ENCODE measurements at places on chromosomes 12 and 14. TPM values are rescaled to one million over a fixed set of nuclear protein-coding genes. Genes with fewer than 3 reads are reported as not detected.

The TMEM106C gene
- 88.5 TPM for polyA plus RNA-seq

GRCh38 chr12:117733549-117733805 lies 235.3 kb downstream of the KSR2 start:
- no peak for DNase-seq

DNA sequence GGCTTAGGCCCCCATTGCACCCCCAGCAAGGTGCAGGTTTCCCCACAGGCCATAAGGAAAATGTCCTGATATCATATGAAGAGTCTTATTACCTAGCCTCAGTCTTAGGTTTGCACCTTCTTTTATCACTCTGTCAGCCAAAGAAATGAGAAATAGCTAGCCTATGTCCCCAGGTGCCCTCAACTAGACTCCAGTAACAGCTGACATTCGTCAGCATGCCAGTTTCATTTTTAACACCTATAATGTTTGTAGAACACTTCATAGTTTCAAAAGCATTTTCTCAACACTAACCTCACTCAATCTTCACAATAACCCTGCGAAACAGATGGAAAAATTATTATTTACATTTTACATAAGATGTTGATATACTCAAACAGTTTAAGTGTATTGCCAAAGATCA lies 24.0 kb upstream of the OR10P1 start:
- DNase-seq = no peak

The BMAL2 gene
- 4.6 TPM for polyA plus RNA-seq

GRCh38 chr12:110917467-110917866 lies 2.9 kb downstream of the MYL2 start:
- no peak for DNase-seq

DNA sequence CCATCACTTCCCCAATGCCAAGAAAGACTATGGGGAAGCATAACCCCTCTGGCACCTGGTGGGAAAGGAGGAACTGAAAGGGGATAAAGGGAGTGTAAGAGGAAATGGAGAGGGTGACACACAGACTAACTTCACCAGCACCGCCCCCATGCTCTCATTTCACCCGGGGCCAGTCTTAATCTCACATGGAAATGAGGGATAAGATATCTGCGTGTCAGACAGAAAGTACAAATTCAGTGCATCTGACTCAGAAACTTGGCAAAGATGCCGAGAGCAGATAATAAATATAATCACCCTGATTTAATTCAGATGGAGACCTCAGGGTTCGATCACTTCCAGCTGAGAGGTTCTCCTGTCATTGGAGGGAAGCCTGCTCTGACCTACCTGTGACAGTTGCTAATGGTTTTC lies 191.6 kb downstream of the DUSP6 start:
- DNase-seq = no peak
